ENCODE measurements at places on chromosomes 12 and 14. TPM values are rescaled to one million over a fixed set of nuclear protein-coding genes. Genes with fewer than 3 reads are reported as not detected.

TAS2R9 gene
- not detected for total RNA-seq

KCNK13 gene
- total RNA-seq, result 0.42 TPM

CHST11 gene
- 83.7 TPM for total RNA-seq

C12orf50 gene
- under 0.01 TPM for total RNA-seq

EIF2B1 gene
- total RNA-seq, result 34.3 TPM

TTC9 gene
- total RNA-seq, result 6.6 TPM

HPD gene
- not detected for total RNA-seq

C14orf132 gene
- total RNA-seq, result 1.0 TPM

OR4E2 gene
- not detected for total RNA-seq

SMCO3 gene
- not detected for total RNA-seq

TESPA1 gene
- 113 TPM for total RNA-seq

SDR9C7 gene
- not detected for total RNA-seq

BDKRB2 gene
- total RNA-seq, result under 0.01 TPM

KCNA5 gene
- total RNA-seq, result 0.10 TPM

ERP27 gene
- total RNA-seq, result 8.3 TPM

SLC38A2 gene
- 277 TPM for total RNA-seq

GALNT16 gene
- total RNA-seq, result not detected

SLCO1A2 gene
- total RNA-seq, result under 0.01 TPM

ASCL1 gene
- 0.10 TPM for total RNA-seq

EXOC3L4 gene
- total RNA-seq, result not detected

RBM25 gene
- total RNA-seq, result 141 TPM

PPP2R3C gene
- 55.1 TPM for total RNA-seq

SLC24A4 gene
- 6.7 TPM for total RNA-seq

LRRC43 gene
- 0.52 TPM for total RNA-seq

LPAR5 gene
- 4.1 TPM for total RNA-seq

SERPINA10 gene
- not detected for total RNA-seq

TRHDE gene
- 0.21 TPM for total RNA-seq

CLEC1A gene
- total RNA-seq, result 0.10 TPM

LRRC74A gene
- total RNA-seq, result not detected

KRT79 gene
- total RNA-seq, result not detected

POTEG gene
- not detected for total RNA-seq

SLCO1C1 gene
- not detected for total RNA-seq

TCP11L2 gene
- 201 TPM for total RNA-seq

WNT5B gene
- total RNA-seq, result not detected

GRIP1 gene
- total RNA-seq, result 0.94 TPM

TUNAR gene
- 0.21 TPM for total RNA-seq

FGD6 gene
- total RNA-seq, result 5.2 TPM

CISTR gene
- not detected for total RNA-seq

GRIN2B gene
- total RNA-seq, result under 0.01 TPM

All from mononuclear cell (primary cell).